Mesothelial cell of epicardium (in vitro differentiated cells): ENCODE measurements at places on chromosomes 11 and 22.

DNA sequence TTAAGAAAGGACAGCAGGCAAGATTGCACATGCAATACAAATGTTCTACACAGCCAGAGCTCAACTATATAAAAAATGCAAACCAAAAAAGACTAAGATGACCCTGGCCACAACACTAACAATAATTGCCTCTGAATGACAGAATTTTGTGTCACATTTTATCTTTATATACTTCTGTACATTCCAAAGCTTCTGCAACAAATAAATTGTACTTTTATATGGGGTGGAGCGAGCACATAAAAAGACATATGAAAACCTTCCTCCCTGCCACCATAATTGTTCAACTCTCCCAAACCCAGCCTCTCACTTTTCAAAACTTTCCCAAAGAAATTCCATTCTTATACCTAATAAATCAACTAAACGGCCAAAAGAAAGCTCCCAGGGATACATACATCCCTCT, 10.7 kb downstream of the BUD13 start:
- no peak for DNase-seq

DNA sequence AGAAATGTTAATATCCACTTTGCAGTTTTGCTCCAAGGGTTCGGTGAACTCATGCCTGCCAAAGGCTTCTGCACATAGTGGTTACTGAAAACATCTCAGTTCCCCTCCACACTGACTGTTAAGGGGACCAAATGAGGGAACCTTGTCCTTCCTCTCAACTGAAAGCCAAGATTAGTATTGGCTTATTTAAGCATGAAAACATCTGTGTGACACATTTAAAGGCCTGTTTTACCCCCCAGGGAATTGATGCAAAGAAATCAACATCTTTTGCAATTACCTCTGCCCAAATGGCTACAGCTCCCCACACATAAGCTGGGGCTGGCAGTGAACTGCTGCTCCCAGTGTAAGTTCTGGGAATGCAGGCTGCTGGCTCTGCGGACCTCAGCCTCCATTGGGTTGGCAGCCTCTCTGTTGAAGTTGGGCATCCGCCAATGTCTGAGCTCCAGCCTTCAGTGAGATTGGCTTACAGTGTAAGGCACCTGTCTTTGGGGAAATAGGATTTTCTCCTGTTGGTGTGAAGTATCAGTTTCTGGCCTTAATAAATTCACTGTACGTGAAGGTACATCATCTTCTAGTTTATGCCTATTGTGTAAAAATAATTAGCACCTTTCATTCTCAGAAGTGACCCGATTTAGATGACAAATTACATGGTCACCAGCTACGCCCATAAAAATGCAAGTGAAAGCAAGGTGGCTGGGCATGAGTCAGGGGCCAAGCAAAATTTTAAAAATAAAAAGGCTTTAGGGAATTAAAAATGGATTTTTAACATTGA, 213.4 kb upstream of the SYN3 start:
- DNase-seq, result no peak

- no peak for DNase-seq
Observed at GRCh38 chr11:7892840-7893254, 38.2 kb downstream of the OR10A6 start.

GRCh38 chr11:115005663-115006062, 327.3 kb downstream of the NXPE2 start:
- DNase-seq, result no peak

DNA sequence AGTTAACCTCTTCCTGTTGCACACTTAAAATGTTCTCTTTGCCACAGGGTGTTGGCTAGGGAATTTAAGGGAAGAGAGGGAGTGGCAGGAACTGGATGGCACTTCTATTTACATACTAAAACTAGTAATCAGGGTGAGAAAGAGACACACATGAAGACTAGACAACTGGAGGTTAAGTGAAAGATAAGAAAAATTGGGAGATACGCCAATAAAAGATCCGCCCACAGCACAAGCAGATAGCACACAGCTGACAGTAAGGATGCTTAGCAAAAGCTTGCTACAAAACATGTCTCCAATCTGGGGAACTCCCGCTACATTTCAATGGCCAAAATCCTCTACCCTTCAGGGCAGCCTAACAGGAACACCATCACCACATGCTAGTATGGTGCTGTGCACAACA, 12.8 kb downstream of the CPSF7 start:
- DNase-seq, result no peak

DNA sequence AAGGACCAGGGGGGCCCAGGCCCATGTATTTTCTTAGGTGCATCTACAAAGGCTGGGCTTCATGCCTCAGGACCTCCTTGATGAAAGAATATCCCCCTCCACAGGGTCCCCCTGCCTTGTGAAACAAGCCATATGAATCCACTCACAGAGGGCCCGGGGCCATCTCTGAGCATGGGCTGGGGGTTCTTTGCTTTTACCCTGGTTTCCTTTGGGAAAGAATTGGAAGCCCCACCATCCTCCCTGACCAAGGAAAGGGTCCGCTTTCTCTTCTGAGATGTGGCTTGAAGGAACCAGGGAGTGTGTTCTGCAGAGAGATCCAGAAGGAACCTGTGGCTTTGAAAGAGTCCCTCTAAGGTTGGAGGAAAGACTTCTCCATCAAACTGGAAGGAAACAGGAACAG, 9.2 kb upstream of the ANO1 start:
- no peak for DNase-seq

DNA sequence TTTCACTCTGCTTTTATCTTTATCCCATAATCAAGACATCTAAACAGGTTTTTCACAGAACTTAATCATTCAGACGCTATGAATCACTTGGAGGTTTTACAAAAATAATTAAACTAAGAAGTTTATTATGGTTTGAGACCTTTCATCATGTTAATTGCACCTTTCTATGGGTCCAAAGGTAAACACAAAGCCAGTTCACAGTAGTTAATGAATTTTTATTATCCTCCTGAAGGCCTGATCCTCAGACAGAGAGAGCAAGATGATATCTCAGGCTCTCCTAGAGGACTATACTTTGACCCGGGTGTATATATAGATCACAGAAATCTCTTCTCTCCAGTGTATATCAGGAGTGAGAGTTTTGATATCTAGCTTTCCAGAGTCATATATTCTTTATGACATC, 1044.3 kb upstream of the RAG2 start:
- no peak for DNase-seq

DNA sequence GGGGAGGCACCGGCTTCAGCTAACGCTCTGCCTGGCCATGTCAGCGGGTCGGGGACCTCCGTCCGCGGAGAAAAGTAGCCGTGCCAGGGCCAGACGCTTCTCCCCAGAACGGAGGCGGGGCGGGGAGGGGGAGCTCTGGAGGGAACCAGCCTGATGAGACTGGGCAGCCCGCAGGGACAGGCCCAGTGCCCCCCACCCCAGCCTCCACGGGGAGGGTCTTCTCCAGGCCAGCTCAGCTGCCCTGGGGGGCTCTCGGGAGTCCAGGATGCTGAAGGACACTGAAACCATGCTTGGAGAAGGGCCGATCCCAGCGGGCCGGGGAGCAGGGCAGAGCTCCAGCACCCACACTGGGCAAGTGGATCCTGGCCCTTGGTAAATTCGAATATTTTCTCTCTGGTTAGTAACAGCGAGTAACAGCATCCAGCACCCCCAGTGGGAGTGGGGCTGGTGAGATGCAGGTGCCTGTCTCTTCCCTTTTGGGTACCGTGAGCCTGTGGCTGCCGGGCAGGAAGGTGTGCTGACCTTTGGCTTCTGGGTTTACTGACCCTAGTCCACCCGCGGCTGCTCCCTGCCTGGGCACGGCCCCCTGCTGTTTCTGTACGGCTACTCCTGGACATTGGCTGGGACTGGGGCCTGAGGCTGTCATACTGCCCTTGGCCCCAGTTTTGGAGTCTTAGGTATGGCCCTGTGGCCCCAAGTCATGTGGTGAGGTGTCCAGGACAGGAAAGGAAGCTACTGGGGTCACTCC, 35.8 kb downstream of the GRAMD4 start:
- DNase-seq, result no peak

DNA sequence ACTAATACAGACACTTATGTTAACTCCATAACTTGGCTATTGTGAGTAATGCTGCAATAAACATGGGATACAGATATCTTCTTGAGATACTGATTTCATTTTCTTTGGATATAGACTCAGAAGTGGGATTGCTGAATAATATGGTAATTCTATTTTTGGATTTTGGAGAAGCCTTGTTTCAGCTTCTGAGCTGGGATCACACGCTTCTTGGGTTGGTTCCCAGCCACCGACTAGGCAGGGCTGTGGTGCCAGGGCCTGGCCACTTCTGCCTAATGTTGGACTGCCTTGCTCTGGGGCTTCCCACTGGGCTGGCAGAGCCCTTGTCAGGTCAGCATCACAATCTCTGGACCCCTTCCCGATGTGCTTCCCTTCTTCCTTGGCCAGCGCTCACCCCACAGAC, 14.0 kb upstream of the MCHR1 start:
- no peak for DNase-seq

- DNase-seq, result no peak
Observed at GRCh38 chr11:2538951-2539350, 94.1 kb downstream of the KCNQ1 start.
